ENCODE measurements at places on chromosomes 13 and 19. TPM values are rescaled to one million over a fixed set of nuclear protein-coding genes. Genes with fewer than 3 reads are reported as not detected.

FAM124A gene
- total RNA-seq: 1.2 TPM

BST2 gene
- 10.1 TPM for total RNA-seq

EPSTI1 gene
- 25.9 TPM for total RNA-seq

DIRAS1 gene
- 12.4 TPM for total RNA-seq

SH3GL1 gene
- 84.9 TPM for total RNA-seq

C19orf33 gene
- total RNA-seq: not detected

STAP2 gene
- total RNA-seq: 2.4 TPM

CGB7 gene
- 0.29 TPM for total RNA-seq

SWSAP1 gene
- total RNA-seq: 0.72 TPM

PGLYRP2 gene
- total RNA-seq: not detected

- no peak for DNase-seq
Measured at GRCh38 chr13:108677806-108678205, 48.4 kb downstream of the MYO16 start.

DNA sequence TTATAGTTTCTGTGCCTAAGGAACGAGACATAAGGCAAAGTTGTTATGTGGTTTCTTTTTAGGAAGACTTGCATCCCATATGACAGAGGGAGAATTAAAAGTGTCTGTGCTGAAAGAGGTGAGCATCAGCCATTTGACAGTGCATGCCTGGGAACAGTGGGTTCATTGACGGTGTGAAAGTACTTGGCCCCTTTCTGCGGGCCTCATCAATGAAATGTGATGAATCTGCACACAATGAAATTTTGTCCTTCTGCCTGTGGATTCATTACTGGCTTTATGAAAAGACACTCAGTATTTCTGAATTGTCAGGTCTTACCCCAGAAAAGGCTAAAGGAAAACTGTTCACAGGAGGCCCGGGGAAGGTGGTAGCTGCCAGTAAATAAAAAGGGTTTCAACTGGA, 295.8 kb downstream of the FOXO1 start:
- no peak for DNase-seq

DNA sequence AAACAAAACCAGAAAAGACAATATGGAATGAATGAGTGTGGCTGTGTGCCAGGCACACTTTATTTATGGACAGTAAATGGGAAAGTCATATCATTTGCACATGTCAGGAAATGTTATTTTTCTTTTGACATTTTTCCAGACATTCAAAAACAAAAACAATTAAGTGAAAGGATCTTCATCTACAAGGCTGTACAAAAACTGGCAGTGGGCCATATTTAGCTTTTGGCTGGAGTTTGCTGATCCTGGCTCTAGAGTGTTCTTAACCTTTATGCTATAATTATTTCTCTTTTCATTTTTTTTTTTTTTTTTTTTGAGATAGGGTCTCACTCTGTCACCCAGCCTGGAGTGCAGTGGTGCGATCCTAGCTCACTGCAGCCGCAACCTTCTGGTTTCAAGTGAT, 6.5 kb upstream of the TNFSF9 start:
- peak; percentile 64 for DNase-seq

DNA sequence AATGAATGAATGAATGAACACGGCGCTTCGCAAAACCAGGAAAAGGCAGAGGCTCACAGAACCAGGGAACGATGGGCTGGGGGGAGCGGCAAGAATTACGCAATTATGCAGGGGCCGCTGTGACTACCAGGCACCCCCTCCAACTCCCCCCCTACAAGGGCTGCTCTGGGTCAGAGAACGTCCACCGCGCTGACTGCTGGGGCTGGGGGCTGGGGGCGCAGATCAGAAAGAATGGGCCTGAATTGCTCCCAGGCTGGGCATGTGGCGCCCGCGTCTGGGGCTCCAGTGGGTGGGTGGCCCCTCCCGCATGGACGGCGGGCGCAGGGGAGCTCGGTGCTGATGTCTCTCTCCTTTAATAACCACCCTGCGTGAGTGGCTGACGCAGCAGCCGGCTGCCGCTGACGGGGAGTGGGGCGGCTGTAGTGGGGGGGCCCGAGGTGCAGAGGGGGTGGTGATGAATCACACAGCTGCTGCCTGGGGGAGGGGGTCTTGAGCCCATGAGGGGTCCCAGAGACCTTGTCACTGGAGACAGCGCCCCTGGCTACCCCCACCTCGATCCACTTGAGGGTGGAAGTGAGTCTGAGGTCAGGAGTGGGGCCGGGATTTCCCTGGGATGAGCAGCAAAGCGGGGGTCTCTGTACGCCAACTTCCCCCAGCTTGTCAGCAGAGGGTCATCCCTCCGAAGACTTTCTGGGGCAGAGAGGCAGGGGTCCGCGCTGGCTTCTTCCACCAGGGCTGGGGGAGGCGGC, 1.5 kb upstream of the CIRBP start:
- no peak for DNase-seq

GRCh38 chr13:48319531-48320398, 16.2 kb downstream of the RB1 start:
- no peak for DNase-seq

- DNase-seq: no peak
Measured at GRCh38 chr13:111282997-111283396, 37.4 kb upstream of the TEX29 start.

DNA sequence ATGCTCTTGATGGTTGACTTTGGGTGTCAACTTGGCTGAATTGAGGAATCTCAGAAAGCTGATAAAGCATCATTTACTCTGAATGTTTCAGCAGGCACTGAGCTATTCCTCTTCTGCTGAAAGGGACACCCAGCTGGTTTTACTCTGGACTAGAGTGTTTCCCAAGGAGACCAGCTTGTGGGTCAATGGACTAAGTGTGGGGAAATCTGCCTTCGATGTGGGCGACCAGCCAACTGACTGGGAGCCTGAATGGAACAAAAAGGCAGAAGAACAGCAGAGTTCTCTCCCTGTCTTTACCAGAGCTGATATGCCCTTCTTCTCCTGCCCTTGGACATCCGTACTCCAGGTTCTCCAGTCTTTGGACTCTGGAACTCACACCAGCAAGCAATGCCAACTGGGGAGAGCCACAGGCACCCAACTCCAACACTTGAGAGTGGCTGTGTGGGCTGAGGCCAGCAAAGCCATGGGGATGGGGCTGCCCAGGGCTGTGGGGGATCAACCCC, 32.2 kb downstream of the MRPL57 start:
- DNase-seq: no peak

- DNase-seq: no peak
Measured at GRCh38 chr13:44908266-44908665, 81.0 kb downstream of the NUFIP1 start.

- no peak for DNase-seq
Measured at GRCh38 chr13:23793711-23794110, 95.5 kb downstream of the MIPEP start.

GRCh38 chr19:33052352-33052972, 12.2 kb downstream of the RHPN2 start:
- peak; percentile 53 for DNase-seq

- no peak for DNase-seq
Measured at GRCh38 chr13:49620170-49620621, 8.1 kb upstream of the ARL11 start.

- peak; percentile 99 for DNase-seq
Measured at GRCh38 chr19:1248786-1249297, 459 bp downstream of the MIDN start.

GRCh38 chr13:109154146-109154545, 524.7 kb downstream of the MYO16 start:
- DNase-seq: no peak

- DNase-seq: no peak
Measured at GRCh38 chr13:63433546-63434150, 2018.0 kb upstream of the PCDH20 start.

DNA sequence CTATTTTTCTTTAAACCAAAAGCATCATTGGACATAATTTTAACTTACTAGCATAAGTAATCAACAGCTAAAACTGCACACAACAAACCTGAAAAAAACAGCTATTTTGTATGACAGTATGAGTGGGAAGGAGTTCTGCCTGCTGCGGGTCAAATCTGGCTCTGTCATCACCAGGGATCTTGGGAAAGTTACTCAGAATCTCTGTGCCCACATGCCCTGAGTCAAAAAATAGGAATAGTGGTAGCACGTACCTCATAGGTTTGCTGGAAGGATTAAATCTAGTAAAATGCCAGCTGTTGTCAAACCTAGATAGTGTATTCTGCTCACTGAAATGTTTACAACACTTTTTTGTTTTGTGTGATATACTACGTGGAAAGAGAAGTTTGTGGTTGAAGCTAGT, 1.1 kb downstream of the CLN5 start:
- peak; percentile 72 for DNase-seq

GRCh38 chr13:113907635-113908617, 44.0 kb upstream of the GAS6 start:
- no peak for DNase-seq

- peak; percentile 73 for DNase-seq
Measured at GRCh38 chr19:55305983-55306562, 19.1 kb downstream of the TMEM150B start.

DNA sequence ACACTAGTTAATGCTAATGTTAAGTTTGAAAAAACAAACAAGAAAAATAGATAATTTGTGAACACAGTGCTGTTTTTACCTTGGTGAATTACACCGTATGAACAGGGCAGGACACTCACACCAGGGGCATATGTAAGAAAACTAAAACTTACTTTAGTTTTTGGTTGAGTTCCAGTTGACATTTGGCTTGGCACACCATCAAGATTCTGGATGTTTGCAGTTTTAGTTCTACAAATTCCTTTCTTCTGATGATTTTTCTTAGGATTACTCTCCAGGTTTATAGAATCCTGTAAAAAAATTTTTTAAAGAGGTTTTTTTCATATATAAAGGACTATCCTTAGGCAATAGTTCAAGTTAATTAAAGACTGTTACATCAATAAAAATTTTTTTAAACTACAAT, 238.5 kb upstream of the STARD13 start:
- DNase-seq: peak; percentile 45

DNA sequence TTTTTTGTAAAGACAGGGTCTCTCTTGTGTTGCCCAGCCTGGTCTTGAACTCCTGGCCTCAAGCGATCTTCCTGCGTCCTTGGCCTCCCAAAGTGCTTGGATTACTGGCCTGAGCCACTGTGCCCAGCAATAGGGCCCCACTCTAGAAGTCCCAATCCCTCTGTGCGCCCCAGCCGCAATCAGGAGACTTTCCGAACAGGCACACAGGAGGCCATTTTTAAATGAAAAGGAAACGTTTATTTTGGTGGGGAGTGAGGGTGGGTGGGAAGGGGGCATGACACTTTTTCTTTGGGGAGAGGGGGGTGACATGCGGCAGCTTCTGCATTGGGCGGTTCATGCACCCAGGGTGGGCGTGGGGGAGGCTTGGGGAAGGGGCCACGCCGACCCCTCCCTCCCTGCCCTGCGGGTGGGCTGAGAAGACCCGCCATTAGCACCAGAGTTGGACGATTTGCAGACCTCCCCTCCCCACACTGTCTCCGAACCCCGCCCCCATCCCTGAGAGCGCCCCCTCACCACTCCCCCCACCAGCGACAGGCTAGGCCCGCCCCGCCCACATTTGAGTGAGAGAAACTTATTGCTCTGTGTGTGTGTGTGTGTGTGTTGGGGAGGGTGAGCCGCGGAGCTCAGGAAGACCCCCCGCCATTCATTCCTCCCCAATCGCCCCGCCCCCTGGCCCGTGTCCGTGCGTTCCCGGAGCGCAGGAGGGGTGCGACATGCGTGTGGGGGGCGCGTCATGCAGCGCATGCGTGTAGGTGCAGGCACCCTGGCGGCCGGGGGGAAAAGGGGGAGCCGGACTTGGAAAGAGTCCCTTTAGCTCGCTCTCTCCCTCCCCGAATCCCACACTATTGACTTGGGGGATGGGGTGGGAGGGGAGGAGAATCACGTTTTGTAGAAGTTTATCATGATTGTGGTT, 17.2 kb downstream of the KCNC3 start:
- peak; percentile 67 for DNase-seq

- no peak for DNase-seq
Measured at GRCh38 chr19:37972803-37973202, 65.8 kb downstream of the SIPA1L3 start.

GRCh38 chr19:4374498-4375163, 25.7 kb downstream of the SH3GL1 start:
- DNase-seq: peak; percentile 98

- DNase-seq: peak; percentile 19
Measured at GRCh38 chr13:63396746-63397145, 1981.1 kb upstream of the PCDH20 start.

DNA sequence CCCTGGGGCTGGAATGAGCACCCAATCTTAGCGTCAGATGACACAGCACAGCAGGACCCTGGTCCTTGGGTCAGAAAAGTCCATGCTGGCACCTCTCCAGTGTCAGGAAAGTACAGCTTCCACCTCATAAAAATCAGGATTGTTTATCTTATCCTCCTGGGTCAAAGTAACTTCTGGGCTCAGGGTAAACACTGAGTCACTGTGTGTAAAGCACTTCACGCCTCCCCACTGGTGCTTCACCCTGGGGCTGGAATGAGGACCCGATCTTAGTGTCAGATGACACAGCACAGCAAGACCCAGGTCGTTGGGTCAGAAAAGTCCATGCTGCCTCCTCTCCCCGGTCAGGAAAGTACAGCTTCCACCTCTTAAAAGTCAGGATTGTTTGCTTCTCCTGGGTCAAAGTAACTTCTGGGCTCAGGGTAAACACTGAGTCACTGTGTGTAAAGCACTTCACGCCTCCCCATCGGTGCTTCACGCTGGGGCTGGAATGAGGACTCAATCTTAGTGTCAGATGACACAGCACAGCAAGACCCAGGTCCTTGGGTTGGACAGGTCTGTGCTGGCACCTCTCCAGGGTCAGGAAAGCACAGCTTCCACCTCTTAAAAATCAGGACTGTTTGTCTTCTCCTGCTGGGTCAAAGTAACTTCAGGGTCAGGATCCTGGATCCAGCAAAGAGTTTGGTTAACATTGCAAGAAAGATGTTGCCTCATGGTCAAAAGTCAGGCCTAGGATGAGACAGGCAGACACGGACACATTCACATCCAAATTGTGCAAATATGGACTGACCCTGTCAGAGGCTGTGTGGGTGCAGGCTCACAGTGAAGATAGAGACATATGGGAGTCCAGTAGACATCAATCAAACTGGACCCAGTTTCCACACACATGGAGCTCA, 39.2 kb upstream of the CYP2A7 start:
- no peak for DNase-seq

GRCh38 chr13:109100705-109101304, 471.4 kb downstream of the MYO16 start:
- no peak for DNase-seq

DNA sequence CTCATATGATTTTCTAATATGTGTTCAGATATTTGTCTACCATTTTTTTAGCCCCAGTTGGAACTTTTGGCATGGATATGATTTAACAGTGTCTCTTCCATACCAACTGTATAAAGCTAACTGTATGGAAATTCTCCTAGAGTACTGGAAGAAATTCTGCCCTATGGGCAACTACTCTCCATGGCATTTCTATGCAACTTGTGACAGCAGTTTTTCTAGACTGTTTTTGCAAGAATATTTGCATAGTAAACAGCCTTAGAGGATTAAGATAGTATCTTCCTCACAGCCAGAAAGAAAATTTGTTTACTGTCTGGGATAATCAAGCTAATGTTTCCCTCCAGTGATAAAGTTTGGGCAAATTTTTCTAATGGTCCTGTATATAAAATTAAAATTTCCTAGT, 119.9 kb upstream of the PCDH17 start:
- no peak for DNase-seq
